ENCODE measurements at places on chromosomes 2 and 18.

- no peak for DNase-seq
These were observed 9.8 kb upstream of the RPL31 start for GRCh38 chr2:100992262-100992661.

GRCh38 chr2:88329815-88330603 is 122.5 kb downstream of the FOXI3 start:
- no peak for DNase-seq

GRCh38 chr2:20917287-20917660 is 94.4 kb upstream of the LDAH start:
- no peak for DNase-seq

DNA sequence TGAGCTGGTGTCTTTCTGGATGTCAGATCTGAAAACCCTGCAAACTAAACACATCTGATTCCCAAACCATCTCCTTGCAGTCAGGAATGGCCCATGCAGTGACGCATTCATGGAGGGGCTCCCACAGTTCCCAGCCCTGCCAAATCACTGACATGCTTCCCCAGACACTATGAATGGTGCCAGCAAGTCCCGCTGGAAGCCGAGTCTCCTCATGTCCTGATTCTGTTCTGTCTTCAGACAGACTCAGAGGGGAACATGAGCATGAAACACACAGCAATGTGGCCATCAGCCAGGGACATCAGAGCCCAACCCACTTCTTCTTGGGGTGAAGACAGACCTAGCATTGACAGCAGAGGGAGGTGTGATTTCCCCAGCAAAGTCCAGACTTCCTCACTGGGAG is 83.7 kb downstream of the TTC32 start:
- DNase-seq = no peak
